ENCODE measurements at places on chromosomes 4 and X. TPM values are rescaled to one million over a fixed set of nuclear protein-coding genes. Genes with fewer than 3 reads are reported as not detected.
A peak's percentile ranks its signal among the peaks of the same experiment; 100 is the strongest.

GRCh38 chrX:47143894-47144625 is 442 bp downstream of the NDUFB11 start:
- DNase-seq: peak; percentile 77

The PPBP gene
- 21.0 TPM for polyA plus RNA-seq

The F11 gene
- polyA plus RNA-seq: 0.99 TPM

The ASB12 gene
- 1.2 TPM for polyA plus RNA-seq

GRCh38 chr4:122764071-122764820 is 31.7 kb downstream of the BBS12 start:
- DNase-seq: no peak

DNA sequence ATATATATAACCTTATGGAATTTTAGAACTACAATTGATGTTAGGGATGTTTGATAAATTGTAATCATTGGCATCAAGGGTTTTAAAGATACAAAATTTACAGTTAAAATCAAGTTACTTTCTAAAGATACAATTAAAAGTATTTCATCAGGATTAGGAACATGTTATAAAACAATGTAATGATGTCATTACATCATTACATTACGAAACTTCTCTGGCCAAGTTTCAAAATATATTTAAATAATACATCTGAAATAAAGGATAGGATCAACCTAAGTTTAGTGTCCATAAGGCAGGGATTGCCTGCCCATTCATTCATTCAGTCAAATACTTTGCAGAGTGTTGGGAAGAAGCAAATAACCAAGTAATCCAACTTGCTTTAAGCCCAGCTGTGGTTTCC is 75.1 kb downstream of the TENM3 start:
- DNase-seq: no peak

The GLOD5 gene
- polyA plus RNA-seq: 1.2 TPM

DNA sequence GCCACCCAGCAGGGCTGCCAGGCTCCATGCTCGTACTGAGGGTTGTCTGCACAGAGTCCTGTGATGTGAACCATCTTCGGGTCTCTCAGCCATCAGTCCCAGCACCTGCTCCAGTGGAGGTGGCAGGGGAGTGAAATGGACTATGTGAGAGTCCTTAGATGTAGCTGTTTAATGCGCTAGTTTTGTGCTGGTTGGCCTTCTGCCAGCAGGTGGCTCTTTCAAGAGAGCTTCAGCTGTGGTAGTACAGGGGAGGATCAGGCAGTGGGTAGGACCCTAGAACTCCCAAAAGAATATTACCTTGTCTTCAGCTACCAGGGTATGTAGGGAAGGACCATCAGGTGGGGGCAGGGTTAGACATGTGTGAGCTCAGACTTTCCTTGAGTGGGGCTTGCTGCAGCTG is 1066.0 kb downstream of the GLUD2 start:
- DNase-seq: no peak

GRCh38 chrX:19195243-19195610 is 73.0 kb upstream of the ADGRG2 start:
- DNase-seq: no peak

The RPGR gene
- 23.9 TPM for polyA plus RNA-seq
